ENCODE measurements at places on chromosomes 5 and 9.

DNA sequence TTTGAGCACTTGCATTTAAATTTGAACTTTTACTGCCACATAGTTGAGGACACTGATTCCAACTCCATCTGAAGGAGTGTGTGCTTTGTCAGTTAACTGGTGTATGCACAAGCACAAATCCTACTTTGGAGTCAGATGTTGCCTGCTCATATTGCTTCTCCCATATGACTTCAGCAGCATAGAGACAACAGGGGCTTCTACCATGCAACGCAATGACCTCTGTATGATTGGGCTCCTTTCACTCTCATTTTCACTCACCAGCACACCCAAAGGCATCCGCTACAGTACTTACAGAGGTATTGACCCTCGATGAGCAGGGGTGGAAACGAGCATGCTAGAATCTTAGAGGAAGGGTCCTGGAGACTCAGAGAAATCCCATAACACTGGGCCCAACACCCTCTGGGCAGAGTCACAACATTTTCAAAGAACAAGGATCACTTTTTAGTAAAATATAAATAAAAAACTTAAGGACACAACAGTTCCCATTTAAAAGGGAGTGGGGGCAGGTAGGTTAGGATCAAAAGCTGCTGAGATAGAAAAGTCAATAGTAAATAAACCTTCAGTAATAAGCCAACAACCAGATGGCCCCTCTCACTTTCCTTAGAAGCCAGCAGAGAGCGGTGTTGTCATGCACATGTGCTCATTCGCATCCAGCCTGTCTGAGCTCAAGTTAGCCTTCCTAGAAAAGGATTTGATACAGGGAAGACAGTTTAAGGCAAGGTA, 203.8 kb downstream of the SNCAIP start:
- peak; percentile 37 for DNase-seq

GRCh38 chr5:44842496-44843282, 33.9 kb downstream of the MRPS30 start:
- no peak for DNase-seq

DNA sequence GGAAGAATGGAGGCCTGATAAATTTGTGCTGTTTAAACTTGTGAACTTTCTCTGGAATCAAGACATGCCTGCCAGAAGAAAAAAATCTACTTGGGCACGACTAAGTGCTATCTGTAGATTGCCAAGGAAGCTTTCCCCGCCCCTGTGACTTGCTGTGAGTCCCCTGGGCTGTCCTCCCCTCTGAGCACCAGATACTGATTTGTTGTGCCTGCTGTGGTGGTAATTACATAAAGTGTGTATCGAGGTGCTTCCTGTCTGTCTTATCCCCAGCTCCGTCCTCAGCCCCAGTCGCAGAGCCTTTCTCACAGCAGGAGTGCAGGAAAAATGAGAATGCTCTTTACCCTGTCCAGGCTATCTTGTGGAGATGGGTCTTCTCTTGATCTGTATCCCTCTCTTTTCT, 53.9 kb downstream of the TRIO start:
- no peak for DNase-seq

DNA sequence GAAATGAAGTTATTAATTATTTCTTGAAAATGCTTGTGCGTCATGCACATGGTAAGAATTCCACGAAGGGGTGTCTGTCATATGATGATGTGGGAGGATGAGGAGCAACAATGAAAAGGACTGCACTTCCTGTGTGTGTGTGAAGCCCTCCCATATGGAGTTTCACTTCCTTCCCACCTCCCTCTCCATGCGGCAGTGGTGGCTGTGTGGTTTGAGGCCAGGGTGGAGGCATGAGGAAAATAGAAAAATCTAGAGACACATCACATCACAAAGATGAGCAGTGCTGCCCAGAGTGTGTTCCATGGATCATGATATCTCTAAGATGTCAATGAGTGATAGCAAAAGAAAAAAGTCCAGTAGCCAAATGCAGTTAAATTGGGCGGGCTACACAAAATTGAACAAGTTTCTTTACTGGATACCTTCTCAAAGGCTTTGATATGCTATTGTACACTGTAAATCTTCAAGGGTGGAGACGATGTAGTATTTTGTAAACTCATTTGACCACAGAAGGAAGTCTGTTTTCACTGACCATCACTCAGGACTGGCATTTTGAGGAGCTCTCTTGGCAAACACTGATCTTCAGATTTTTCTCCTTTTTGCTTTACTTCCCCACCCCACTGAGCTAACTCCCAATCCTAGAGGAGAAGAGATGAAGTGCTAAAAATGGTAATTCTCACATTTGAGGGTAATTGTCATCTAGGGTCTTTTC, 55.7 kb upstream of the EQTN start:
- DNase-seq = no peak

- DNase-seq = no peak
Measured at GRCh38 chr5:172339264-172340180, 56.0 kb upstream of the UBTD2 start.

GRCh38 chr9:88218726-88219125, 80.5 kb upstream of the SPATA31C2 start:
- no peak for DNase-seq

GRCh38 chr5:61600945-61601511, 269.0 kb downstream of the ZSWIM6 start:
- no peak for DNase-seq

DNA sequence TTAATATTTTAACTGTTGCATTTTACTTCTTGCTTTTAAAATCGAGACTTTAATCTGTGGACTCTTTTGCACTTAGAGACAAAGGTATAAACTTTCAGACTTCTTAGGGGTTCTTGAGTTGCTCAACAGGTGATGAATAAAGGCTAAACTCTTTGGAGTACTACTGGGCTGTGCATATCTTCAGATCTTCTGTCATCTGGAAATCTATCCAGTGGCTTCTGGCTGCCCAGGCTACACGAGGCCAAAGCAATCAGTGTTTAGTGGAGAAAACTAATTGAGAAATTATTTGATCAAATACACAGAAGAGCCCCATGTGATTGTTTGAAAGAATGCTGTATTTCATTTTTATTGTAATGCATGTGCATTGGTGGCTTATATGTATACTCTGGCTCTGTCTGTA, 146.1 kb downstream of the PBX3 start:
- no peak for DNase-seq
